ENCODE measurements at places on chromosomes 6 and 20.

DNA sequence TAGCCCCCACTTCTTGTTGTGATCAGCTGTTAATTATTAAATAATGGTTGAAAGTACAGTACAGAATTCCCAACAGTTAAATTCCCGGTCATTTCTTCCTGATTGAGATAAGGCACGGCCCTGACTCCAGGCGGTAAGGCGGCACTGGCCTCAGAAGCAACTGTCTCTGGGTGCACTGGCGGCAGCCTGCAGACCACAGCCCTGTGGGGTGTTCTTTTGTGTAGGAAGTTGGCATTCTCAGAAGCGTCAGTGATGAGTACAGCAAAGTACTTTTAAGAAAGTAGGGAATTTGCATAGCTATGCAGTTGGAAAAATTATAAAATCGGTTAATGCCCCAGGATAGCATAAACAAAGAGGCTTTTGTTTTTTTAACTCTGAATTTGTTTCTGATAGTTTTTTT is 50.5 kb downstream of the SAMD5 start:
- no peak overlapping the region for H3K27ac ChIP-seq
- no peaks in the 10 kb centered on the region for H3K4me1 ChIP-seq
- H3K36me3 ChIP-seq, result no peaks in the 10 kb centered on the region
- H3K27me3 ChIP-seq, result no peaks in the 10 kb centered on the region
- DNase-seq, result no peak

- no peak for DNase-seq
- H3K4me1 ChIP-seq, result no peaks in the 10 kb centered on the region
- H3K27ac ChIP-seq, result no peak overlapping the region
- H3K27me3 ChIP-seq, result peaks cover 9% of the 10 kb centered on the region
- H3K36me3 ChIP-seq, result no peaks in the 10 kb centered on the region
- H3K4me3 ChIP-seq, result no peak overlapping the region
These were observed 110.3 kb downstream of the SOD2 start for GRCh38 chr6:159582736-159583135.

- DNase-seq, result no peak
- H3K36me3 ChIP-seq, result no peaks in the 10 kb centered on the region
- no peak overlapping the region for H3K4me3 ChIP-seq
- no peaks in the 10 kb centered on the region for H3K4me1 ChIP-seq
- H3K27ac ChIP-seq, result no peak overlapping the region
These were observed 621.8 kb downstream of the CDH26 start for GRCh38 chr20:60579941-60580515.

DNA sequence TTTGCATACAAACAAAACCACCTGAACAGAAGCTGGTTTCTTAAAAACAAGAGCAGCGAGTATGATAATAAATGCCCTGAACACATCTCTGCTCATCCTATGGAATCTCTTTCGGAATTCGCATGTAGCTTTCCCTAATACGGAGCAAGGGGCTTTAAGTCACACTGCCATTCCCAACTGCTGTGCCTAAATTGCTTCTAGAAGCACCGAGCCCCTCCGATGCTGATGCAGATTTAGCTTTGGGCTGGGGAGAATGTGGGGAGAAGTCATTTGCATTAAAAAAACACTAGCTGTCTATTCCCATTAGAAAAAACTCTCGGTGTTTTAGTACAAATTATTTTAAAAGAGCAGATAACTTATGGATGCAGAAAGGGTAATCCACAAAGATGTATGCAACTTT is 76.9 kb downstream of the CD83 start:
- H3K27ac ChIP-seq, result no peak overlapping the region
- H3K4me1 ChIP-seq, result no peaks in the 10 kb centered on the region
- H3K36me3 ChIP-seq, result no peaks in the 10 kb centered on the region

- no peak for DNase-seq
- no peaks in the 10 kb centered on the region for H3K36me3 ChIP-seq
- H3K27me3 ChIP-seq, result no peaks in the 10 kb centered on the region
- no peak overlapping the region for H3K27ac ChIP-seq
- no peak overlapping the region for H3K4me3 ChIP-seq
These were observed 313.4 kb downstream of the GJA1 start for GRCh38 chr6:121748850-121749249.

- H3K4me3 ChIP-seq, result no peak overlapping the region
- no peaks in the 10 kb centered on the region for H3K36me3 ChIP-seq
- H3K4me1 ChIP-seq, result peaks cover 5% of the 10 kb centered on the region
- H3K27me3 ChIP-seq, result peaks cover 3% of the 10 kb centered on the region
- H3K27ac ChIP-seq, result no peak overlapping the region
- DNase-seq, result no peak
These were observed 57.6 kb downstream of the ADGRG6 start for GRCh38 chr6:142359271-142359960.

DNA sequence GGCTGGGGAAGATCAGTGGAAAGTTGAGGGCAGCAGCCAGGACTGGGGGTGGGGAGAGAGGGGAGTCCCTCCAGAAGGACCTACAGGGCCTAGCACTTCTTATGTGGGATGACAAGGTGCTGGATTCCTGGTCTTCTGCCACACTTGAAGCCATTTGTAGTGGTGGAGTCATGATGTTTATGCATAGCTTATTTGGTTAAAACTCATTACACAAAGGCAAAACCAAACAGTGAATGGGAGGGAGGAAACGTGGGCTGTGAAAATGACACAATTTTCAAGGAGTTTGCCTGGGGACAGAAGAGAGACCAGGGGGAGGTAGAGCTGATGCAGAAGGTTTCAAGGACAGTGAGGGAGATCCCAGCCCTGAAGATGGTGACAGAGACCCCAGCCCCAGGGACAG is 50.8 kb downstream of the DACT2 start:
- no peaks in the 10 kb centered on the region for H3K4me1 ChIP-seq
- no peak overlapping the region for H3K27ac ChIP-seq
- H3K36me3 ChIP-seq, result no peaks in the 10 kb centered on the region
- peaks cover 2% of the 10 kb centered on the region for H3K27me3 ChIP-seq

GRCh38 chr6:9481292-9482029 is 933.4 kb downstream of the TFAP2A start:
- no peaks in the 10 kb centered on the region for H3K36me3 ChIP-seq
- H3K27ac ChIP-seq, result no peak overlapping the region
- no peak for DNase-seq
- no peaks in the 10 kb centered on the region for H3K27me3 ChIP-seq
- no peaks in the 10 kb centered on the region for H3K4me1 ChIP-seq

DNA sequence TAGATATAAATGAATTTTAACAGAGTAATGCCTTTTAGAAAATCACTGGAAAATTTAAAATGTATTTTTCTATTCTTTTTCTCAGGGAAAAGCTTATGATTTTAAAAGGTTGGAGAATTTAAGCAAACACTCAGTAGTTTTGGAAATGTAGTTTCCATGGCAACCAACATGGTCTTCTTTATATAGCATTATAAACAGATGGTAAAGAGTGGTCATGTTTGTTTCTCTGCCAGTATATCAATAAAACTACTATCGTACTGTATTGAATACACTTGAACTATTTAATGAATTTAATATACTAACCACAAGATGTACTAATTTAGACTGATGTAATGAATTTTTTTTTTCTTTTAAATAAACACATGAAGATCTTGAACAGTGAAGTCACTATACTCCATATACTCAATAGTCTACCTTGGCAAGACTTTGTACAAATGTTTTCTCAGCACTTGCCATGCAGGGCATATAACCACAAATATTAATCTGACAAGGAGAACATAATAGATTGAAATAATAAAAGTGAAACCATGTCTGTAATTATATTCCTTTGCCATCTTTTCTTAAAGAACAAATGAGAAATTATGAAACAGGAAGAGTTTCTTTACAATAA is 105.5 kb downstream of the PDSS2 start:
- no peak overlapping the region for H3K4me3 ChIP-seq
- no peak overlapping the region for H3K27ac ChIP-seq
- H3K4me1 ChIP-seq, result no peaks in the 10 kb centered on the region
- no peak for DNase-seq
- H3K27me3 ChIP-seq, result no peaks in the 10 kb centered on the region

GRCh38 chr6:111277819-111278218 is 190.5 kb downstream of the SLC16A10 start:
- no peak overlapping the region for H3K4me3 ChIP-seq
- no peak for DNase-seq
- H3K27ac ChIP-seq, result no peak overlapping the region
- H3K27me3 ChIP-seq, result no peaks in the 10 kb centered on the region

- no peak overlapping the region for H3K4me3 ChIP-seq
- no peaks in the 10 kb centered on the region for H3K27me3 ChIP-seq
- H3K27ac ChIP-seq, result no peak overlapping the region
These were observed 10.7 kb downstream of the TRERF1 start for GRCh38 chr6:42440778-42441696.

DNA sequence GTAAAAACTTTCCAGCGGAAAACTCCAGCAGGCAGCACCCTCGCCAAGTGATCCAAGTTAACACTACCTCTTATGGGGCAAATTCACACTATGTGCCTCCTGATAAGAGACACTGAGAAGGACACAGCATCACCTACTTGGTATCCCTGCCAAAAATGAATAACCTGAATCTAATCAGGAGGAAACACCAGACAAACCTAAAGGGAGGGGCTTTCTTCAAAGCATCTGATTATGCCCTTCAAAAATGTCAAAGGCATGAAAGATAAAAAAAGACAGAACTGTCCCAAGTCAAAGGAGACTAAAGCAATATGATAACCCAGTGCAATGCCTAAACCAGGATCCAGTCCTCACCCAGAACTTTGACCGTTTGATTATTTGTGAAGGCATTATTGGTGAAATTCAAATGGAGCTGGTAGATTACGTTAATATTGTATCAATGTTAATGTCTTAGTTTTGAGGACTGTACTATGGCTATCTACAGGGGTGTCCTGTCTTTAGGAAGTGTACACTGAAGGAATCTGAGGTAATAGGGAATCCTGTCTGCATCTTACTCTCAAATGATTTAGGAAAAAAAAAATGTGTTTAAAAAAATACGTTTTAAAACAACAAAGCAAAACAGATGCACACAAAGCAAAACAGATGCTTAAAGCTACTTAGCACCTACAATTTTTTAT is 8.3 kb downstream of the TBC1D7 start:
- H3K4me1 ChIP-seq, result no peaks in the 10 kb centered on the region
- no peak for DNase-seq
- no peak overlapping the region for H3K27ac ChIP-seq

GRCh38 chr6:3899970-3900439 is 50.8 kb downstream of the FAM50B start:
- no peaks in the 10 kb centered on the region for H3K4me1 ChIP-seq
- no peak overlapping the region for H3K4me3 ChIP-seq
- H3K27me3 ChIP-seq, result peaks cover 23% of the 10 kb centered on the region
- no peak overlapping the region for H3K27ac ChIP-seq

Measured in activated CD4-positive, alpha-beta T cell treated with anti-CD3 and anti-CD28 coated beads, Interleukin-2, amount 10 ng/mL, durations not matched to agents 7 days and 5 days (primary cell).